ENCODE measurements at places on chromosomes 4 and X.

DNA sequence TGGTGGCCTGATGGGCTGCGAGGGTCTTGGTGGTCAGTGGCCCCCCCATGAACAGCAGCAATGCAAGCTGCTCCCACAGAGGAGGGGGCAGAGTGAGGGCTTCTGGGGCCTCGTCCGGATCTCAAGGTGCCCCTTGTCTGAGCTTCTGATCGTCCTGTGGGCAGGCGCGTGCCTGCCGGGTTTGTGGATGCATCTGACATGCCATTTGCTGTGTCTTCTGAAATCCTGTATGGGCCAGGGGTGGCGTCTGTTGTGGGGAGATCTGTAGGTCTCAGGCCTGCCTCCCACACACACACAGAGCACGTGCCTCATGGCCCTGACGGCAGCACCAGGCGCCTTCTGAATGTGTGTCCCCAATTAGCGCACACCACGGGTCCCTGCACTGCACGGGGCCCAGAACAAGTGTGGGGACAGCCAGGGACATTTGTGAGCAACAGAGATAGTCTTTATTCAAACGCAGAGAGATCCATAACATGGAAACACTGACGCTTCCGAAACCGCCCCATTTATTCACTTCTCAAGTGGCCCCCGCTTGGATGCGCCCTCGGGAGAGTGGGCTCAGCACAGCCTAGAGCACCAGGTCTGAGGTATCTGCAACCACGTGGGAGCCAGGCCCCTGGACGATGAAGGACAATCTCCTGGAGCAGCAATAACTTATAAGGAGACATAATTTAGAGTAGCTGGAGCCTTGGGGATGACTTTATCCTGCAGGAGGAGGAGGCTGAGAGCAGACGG lies 5.7 kb downstream of the SPON2 start:
- no peak for DNase-seq

GRCh38 chrX:115958687-115959359 lies 211.7 kb upstream of the AGTR2 start:
- DNase-seq, result no peak

- no peak for DNase-seq
Observed at GRCh38 chr4:105586638-105587328, 34.4 kb downstream of the ARHGEF38 start.

DNA sequence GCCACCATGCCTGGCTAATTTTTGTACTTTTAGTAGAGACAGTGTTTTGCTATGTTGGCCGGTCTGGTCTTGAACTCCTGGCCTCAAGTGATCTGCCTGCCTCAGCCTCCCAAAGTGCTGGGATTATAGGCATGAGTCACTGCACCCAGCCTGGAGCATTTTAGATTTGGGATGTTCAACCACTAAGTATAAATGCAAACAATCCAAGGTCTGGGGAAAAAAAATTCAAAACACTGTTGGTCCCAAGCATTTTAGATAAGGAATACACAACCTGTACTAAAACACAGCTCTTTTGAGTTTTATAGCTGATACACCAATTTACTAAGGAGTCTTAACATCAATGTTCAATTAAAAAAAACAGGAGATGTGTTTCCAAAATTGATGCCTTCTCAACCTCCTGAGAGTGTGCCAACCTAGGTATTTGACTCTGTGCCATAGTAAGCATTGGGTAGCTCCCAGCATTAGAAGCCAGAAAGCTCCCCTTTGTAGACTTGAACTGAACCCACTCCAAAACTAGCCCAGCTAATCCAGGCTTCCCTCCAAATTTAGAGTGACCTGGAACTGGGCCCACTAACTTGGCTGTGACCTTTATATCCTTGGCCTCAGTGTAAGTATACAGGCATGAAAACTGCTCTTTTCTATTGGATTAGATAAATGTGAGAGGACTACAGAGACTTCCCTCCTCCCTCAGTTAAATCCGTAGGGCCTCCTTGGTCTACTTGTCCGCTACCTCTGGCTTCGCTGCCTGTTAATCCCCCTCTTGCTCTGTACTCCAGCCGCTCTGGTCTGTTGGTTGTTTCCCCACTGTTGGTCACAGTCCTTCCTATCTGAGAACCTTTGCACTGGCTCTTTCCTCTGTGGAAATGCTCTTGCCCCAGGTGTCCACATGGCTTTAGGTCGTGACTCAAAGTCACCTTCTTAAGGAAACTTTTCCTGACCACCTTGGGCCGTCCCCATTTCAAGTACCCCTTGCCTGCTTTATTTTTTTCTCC lies 77.6 kb downstream of the CCKAR start:
- DNase-seq, result no peak

GRCh38 chrX:138485224-138485623 lies 226.3 kb downstream of the FGF13 start:
- DNase-seq, result no peak

DNA sequence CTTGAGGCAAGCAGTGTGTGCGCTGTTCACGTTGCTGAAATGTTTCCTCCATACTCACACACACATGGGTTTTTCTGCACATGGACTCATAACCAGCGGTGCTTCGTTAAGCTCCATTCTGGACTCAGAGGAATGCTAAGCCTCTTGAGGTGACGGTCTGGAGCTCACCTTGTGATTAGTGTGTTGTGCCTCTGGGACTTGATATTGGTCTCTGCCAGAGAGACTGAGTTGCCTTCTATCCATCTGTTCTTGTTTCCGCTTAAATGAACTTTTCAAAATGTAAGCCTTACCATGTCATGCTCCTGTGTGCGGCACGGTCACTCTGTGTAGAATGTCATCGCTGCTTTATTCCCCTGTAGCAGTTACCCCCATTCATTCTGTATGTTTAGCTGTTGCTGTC lies 42.5 kb downstream of the ADD1 start:
- DNase-seq, result no peak

GRCh38 chr4:20268028-20268427 lies 16.3 kb downstream of the SLIT2 start:
- DNase-seq, result no peak

GRCh38 chr4:79585834-79586233 lies 177.8 kb upstream of the GK2 start:
- no peak for DNase-seq

DNA sequence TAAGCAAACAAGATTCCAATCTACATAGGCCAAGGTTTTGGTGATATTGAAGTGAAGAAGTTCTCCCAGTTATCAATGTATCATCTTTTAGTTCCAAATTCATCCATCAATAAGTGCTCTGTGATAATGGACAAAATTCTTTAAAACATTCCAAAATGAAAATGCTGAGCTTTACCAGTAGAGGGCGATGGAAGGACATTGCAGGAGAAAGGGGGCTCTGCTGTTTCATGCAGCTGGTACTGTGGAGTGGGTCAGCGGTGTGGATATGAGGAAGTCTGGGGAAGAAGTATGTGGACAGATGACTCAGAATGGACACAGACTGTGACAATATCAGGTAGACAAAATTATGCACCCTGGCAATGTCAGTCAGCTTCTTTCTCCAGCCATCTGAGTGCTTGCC lies 46.6 kb upstream of the HS6ST2 start:
- DNase-seq, result no peak

GRCh38 chr4:31390849-31391248 lies 670.7 kb downstream of the PCDH7 start:
- no peak for DNase-seq

DNA sequence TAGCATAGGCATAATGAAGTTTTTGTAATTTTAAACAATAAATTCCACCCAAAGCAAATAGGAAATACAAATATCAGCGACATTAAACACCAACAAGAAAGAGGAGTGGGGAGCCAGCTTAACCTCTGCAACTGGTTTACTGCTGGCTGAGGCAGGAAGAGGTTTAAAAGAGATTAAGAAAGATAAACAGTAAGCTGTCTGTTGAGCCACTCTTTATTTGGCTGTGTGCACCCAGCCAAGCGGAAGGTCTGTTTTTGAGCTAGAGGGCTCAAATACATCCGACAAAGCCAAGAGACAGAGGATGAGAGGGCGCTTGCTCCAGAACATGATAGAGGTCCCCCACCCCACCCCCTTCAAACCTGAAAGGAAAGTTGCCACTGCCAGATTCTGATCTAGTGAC lies 191.4 kb downstream of the MGST2 start:
- DNase-seq, result no peak

- DNase-seq, result no peak
Observed at GRCh38 chrX:137032341-137032694, 1.5 kb downstream of the GPR101 start.

DNA sequence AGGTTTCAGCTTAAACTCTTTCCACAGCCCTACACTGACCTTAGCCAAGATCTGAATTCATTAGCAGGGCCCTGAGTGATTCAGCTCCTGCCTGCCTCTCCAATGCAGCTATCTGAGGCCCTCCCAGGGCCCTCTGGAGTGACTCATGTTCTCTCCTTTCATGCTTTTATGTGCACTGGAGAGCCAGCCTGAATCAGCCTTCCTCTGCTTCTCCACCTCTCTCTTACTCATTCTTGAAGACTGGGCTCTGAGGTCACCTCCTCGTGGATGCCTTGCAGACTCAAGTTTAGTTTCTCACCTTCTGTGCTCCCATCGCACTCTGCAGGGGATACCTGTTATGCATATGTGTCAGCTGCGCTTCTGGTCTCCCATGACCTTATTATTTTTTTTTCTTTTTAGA lies 3.1 kb upstream of the OCIAD2 start:
- DNase-seq, result peak; percentile 10

DNA sequence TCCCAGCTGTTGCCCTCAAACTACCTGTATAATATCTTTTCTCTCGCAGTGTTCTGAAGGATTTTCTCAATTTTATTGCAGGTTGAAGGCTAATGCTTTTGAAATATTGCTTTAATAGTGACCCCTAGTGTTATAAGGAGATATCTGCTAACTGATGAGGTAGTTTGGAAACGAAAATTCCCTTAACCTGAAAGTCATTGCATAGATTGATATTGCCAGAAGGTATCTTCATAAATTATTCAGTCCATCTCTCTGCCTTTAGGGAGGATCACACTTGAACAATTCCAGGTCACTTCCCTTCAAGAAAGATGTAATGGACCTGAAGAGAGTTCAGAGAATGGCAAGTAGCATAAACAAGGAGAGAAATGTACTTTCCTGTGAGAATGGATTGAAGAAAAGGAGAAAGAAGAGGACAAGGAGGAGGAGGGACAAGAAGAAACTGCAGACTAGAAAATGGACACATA lies 44.1 kb downstream of the TIGD4 start:
- no peak for DNase-seq

GRCh38 chrX:115067812-115068211 lies 50.4 kb upstream of the IL13RA2 start:
- no peak for DNase-seq

GRCh38 chrX:95071052-95071451 lies 1397.0 kb downstream of the FAM133A start:
- no peak for DNase-seq

DNA sequence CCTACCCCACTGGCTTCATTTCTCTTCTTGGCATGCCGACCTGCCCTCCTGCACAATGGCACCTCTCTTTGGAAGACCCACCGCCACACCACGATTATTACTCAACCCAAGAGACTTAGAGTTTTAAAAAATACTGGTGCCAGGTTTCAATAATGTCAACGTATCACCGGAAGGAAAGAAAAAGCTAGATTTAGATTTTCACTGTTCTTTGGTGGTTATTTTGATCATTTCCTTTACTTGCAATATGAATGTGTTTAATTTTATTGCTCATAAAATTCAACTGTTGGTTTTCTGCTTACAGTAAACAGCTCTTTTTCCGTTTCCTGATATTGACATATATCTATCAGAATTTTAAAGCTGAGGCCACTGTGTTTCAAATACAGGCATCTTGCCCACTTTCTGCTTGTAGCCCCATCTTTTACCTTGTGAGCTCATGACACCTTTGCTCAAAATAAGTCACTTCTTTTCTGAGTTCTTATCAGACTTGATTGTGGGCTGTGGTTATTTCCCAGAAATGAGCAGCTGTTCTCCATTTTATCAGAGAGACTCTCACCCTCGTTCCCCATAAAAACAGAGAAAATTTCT lies 439.1 kb downstream of the INPP4B start:
- DNase-seq, result no peak

- DNase-seq, result no peak
Observed at GRCh38 chrX:153336121-153336894, 2.4 kb downstream of the ZNF275 start.

GRCh38 chrX:45745479-45745878 lies 544.8 kb upstream of the DIPK2B start:
- no peak for DNase-seq

DNA sequence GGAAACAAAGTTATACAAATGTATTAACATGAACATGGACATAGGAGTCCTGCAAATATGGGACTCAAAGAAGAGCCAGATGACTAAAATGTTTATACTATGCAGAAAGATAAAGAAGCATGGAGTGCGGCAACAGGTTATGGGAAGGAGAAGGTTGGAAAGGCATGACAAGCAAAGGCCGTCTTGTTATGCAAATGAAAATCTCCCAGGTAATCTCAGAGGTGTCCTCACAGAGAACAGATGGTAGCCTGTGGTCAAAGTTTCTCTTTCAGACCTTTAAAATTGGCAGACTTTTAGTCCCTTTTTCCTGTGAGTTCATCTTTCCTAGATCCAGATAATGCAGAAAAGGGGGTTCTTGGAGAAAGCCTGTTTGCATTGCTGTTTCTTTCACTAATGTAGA lies 116.4 kb upstream of the BEND4 start:
- DNase-seq, result no peak

GRCh38 chrX:132023896-132024386 lies 839 bp downstream of the STK26 start:
- DNase-seq, result peak; percentile 11

DNA sequence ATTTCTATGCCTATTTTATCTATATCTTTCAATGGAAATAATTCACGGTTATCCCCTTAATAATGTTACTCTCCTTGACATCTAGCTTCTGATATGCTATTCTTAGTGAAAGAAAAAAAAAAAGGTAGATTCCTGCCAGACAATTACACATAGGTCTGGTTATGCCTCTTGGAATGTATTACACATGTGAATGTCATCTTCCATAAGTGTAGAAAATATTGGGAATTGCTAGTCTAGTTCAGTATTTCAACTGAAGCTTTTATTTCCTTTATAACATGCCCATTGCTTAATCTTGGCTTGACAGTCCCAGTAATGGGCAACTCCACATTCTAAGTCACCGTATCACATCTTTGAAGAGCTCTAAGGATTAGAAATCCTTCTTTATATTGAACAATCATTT lies 25.4 kb upstream of the PPP1R2C start:
- DNase-seq, result no peak

- DNase-seq, result no peak
Observed at GRCh38 chr4:162241857-162242256, 78.1 kb upstream of the FSTL5 start.

GRCh38 chrX:36388901-36389300 lies 469.4 kb downstream of the CFAP47 start:
- DNase-seq, result no peak

DNA sequence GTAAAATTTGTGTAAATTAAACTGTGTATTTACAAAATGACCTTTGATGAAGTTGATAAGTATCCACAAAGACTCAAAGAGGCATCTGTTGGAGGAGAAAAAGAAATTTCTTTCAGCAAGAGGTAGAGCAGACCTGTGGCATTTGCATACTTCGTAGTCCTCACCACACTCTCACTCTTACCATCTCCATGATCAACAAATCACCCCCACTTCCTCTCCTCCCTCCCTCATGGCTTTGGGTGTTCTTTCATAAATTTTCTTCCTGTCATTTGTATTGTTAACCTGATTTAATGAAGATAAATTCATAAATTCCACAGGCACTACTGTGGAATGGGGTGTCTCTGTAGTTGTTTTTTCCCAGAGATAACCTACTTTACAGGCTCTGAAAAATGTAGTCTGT lies 366.5 kb downstream of the ZNF674 start:
- DNase-seq, result no peak

Measured in stimulated activated CD4-positive, alpha-beta T cell treated with anti-CD3 and anti-CD28 coated beads, TNF-alpha, amount 100 ng/mL, for 4 hours (primary cell).